ENCODE measurements at places on chromosomes 12 and 14.
A peak's percentile ranks its signal among the peaks of the same experiment; 100 is the strongest.

GRCh38 chr14:90839024-90839888 lies 23.0 kb upstream of the TTC7B start:
- no peak for DNase-seq

- DNase-seq, result no peak
These were observed at the start of gene TMEM30B for GRCh38 chr14:61281186-61281947. TSS of gene TMEM30B (minus strand) at chr14:61281338. CDS start at chr14:61281147, 191 bp downstream.

GRCh38 chr14:88013750-88014349 lies 8.9 kb downstream of the GPR65 start:
- peak; percentile 40 for DNase-seq

DNA sequence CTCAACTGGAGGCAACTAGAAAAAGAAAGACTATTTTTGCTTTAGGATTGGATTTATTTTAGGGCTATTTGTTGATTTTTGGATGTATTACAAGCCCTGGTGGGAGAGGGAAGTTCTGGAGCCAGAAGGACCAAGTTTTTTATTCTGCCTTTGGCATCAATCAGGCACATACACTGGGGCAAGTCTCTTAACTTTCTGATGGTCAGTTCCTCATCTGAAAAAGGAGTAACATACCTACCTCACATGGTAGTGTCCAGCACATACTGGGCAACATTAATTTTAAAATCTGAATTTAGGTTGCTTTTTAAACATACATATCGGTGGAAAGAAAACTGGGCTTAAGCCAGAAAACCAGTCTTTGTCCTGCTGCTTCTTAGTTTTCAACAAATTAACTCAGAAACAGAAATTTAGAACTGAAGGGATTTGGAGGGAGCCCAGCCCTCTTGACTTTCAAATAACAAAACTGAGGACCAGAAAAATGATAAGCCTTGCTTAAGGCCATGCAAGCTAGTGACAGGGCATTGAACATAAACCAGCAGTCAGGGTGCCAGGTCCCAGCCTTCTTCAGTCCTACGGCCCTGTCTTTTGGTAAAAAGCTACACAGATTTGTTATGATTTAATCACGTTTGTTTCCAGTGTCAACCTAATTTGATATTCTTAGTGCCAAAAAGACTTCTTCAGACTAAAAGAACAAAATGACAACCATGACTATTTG lies 90.2 kb upstream of the SLC38A2 start:
- DNase-seq, result no peak

- DNase-seq, result no peak
These were observed 82.0 kb downstream of the PRICKLE1 start for GRCh38 chr12:42507565-42507964.

DNA sequence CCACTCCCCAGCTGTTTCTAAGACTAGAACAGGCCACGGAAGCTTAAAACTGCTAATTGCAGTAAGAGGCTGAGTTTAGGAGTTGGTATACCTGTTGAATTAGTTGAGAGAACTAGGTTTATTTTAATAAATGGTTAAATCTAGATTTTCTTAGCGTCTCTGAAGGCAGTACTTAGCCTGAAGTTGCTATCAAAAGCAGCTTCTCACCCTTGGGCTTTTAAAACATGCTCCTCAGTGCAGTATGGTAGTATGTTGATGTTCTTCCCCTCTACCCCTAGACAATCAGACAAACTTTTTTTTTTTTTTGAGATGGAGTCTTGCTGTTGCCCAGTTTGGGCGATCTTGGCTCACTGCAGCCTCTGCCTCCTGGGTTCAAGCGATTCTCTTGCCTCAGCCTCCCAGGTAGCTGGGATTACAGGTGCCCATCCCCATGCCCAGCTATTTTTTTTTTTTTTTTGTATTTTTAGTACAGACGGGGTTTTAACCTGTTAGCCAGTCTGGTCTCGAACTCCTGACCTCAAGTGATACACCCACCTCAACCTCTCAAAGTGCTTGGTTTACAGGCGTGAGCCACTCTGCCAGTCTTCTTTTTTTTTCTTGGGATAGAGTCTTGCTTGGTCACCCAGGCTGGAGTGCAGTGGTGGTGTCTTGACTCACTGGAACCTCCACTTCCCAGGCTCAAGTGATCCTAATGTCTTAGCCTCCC lies 6.8 kb downstream of the SRSF5 start:
- DNase-seq, result no peak

DNA sequence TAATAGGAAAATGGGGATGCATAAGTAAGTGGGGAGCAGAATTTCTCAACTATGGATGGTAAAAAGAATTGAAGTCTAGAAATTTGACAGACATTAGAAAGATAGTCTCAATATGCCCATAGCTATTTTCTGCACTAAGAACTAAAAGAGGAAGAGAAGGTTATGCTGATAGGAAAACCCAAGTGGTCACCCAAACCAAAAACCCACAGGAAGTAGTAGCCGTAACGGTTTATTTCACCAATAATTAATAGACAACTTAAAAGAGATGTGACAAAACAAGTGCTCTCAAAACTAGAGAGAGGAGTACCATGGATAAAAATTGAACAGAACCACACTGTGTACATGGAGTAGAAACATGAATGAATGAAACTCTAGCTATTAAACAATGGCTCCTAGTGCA lies 295.4 kb downstream of the FSCB start:
- DNase-seq, result no peak

DNA sequence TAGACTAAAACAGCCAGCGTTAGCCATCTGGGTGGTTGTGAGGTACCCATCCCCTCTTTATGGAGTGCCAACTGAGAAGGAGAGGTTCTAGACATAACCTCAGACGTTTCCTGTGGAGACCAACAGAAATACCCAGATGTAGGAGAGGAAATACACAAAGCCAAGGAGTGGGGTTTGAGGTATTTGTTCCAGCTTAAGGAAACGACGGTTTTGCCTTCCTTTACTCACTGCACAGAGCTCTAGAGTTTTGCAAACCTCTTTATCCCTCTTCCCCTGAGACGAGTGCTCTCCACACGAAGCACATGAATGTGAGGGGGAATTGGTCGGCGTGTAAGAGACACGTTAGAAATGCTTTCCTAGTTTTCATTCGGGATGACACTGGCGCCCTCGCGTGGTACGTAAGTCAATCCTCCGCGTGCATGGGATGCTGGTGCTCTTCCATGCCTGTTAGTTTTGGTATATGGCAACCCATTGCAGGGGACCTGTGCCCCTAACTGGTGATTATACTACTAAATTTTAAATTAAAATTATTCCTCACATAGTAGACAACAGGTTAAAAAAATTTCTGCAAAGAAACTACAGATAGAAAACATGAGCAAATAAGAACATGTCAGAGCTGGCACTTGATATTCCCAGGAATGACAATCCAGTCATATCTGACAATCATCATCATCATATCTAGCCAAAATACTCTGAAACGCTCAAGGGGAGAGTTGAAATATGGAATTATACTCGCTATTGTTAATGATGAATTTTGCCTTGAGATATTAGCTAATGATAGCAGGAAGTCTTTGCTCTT lies 121.7 kb downstream of the PPM1H start:
- DNase-seq, result peak; percentile 53

DNA sequence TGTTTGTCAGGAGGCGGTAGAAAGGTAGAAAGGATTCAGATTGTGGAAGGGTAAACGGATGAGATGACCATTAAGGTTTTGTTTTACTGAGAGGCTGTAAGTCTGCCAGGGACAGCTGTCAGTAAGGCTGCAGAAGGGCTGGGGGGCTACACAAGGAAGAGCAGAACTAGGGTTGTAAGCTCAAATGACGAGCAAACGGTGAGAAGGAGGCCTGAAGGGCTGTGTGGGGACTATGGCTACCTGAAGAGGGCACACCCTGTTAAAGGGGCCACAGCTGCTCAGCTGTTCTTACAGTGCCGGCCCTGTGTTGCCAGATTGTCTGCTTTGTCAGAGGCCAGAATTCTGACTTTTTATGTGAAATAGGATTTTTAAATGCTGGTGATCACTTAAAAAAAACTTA lies 19.1 kb downstream of the VASH1 start:
- no peak for DNase-seq

DNA sequence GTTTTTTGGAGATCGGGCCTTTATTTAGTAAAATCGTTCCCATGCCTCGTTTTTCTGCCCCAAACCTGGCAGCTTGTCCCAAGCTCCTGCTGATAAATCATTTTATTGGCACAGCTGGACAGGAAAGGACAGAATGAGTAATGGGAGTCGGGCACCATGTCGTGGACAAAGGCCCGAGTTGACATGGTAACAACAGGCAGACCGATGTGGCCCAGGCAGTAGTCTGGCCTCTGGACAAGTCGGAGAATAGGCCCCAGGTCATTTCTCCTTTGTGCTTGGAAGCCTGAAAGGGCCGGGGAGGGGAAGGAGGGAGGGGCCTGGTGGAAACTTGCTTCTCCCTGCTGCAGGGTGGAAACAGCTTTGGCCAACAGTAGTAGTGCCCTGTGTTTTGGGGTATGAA lies 234.9 kb downstream of the SUDS3 start:
- no peak for DNase-seq

DNA sequence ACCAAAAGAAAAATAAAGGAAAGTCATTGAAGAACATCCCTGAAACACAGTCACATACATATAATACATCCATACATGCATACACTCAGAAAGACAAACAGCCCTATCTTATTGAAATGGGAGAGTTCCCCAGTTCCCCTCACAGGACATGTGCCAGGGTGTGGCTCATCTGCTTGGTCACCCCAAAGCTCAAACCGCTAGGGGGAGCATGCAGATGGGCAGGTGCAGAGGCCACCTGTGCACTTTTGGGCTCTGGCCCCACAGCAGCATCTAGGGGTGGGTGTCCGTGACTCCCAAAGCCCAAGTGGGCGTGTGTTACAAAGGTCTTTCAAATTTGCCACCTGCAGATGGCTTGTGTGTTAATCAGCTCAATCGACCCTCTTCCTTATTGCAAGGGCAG lies 75.2 kb downstream of the CMAS start:
- peak; percentile 24 for DNase-seq

GRCh38 chr14:53772936-53773335 lies 183.7 kb downstream of the BMP4 start:
- DNase-seq, result no peak

DNA sequence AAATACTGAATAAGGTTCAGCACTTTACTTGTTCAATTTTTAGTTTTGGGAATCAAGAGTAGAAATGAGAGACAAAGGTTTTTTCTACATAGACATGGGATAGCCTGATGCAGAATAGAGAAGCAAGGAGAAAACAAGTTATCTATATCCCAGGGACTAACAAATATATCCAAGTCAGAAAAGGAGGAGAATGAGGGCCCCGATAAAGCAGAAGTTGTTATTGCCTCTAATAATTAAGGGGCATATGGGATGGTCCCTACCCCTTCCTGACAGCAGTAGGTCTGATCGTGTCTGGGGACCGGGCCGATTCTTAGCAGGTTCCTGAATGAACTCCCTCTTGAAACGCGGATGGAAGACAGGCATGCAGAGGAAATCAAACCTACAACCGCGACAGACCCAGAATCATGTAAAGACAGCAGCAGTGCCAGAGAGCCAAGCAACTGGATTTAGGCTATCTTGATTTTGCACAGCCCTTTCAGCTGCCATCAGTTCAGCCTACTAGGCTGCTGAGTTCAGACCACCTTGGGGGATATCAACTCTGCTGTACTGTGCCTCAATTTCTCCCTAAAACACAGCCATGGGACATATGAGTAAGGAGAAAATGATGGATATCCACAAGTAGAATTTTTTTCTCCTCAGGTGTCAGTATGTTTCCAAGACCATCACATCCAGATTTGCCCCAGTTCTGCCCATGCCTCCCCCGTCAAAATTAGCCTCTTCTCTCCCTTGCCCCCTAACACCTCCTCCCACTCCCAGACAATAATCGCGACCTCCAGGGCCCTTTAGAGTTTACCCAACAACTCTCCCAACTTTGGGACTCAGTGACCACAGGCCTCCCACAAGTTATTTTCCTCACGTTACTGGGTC lies 706 bp downstream of the PRMT5 start:
- no peak for DNase-seq

DNA sequence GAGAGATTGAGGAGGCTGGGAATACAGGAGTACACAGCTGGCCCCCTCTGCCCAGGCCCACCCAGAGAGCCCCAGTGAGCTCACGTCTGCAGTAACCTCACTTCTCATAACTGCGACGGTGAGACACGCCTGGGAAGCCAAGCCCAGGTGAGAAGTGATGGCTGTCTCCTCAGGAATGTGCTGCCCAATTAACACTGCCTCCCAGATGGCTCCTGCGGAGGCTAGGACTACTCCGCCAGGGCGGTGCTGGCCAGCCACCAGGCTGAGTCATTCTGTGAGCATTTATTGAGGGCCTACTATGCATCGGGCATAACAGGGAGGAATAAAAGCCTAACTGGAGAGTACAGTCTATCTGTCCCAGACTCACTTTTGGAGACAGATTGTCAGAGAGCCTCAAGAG lies 9.3 kb upstream of the TMEM106C start:
- DNase-seq, result no peak

DNA sequence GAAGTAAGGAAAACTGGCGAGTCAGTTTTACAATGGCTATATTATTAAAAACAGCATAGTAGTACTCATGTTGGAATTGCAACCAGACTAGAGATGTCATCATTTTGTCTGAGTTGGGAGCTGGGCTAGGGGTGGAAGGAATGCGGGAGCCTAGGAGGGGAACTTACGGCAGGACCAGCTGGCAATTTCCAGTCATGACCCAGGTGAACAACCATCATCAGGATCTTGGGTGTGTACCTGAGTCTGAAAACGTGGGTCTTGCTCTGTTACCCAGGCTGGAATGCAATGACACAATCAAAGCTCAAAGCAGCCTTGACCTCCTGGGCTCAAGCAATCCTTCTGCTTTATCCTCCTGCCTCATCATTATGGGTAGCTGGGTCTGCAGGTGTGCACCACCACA lies 50.9 kb downstream of the ALG10B start:
- no peak for DNase-seq

GRCh38 chr14:89422952-89423345 lies 5.9 kb upstream of the FOXN3 start:
- DNase-seq, result no peak

- DNase-seq, result no peak
These were observed 64.2 kb upstream of the CSRP2 start for GRCh38 chr12:76943008-76943407.

- DNase-seq, result no peak
These were observed 96.1 kb downstream of the IPO8 start for GRCh38 chr12:30599608-30600007.

- DNase-seq, result no peak
These were observed 69.0 kb upstream of the OVCH1 start for GRCh38 chr12:29566441-29566840.

DNA sequence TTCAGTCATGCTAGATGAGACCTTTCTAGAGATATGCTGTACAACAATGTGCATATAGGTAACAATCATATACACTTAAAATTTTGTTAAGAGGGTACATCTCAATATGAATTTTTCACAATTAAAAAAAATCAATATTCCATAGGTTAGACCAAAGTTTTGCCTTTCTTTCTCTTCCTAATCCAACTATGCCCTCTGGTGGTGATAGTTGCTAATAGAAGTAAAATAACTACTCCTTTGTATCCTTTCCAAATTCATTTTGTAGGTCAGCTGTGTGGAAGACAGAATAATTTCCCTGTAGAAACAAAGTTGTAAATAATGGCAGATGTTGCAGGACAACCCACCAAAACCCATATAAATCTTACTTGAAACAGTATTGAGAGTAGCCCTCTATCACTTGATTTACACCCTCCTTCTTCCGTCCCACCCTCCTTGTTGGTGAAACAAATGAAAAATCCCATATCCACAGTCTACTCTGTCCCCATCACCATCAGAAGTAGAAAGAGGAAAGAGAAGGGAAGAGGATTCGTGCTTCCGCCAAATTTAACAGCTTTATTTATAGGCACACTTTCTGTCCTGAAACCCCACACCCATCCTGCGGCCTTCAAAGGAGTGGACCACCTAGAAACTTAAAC lies 34.2 kb upstream of the KICS2 start:
- DNase-seq, result peak; percentile 33

GRCh38 chr14:46571970-46572369 lies 79.6 kb downstream of the RPL10L start:
- no peak for DNase-seq

GRCh38 chr12:100651694-100652093 lies 78.2 kb downstream of the GAS2L3 start:
- DNase-seq, result no peak

Measured in GM10248 (cell line).